ENCODE measurements at places on chromosomes 4 and X.

DNA sequence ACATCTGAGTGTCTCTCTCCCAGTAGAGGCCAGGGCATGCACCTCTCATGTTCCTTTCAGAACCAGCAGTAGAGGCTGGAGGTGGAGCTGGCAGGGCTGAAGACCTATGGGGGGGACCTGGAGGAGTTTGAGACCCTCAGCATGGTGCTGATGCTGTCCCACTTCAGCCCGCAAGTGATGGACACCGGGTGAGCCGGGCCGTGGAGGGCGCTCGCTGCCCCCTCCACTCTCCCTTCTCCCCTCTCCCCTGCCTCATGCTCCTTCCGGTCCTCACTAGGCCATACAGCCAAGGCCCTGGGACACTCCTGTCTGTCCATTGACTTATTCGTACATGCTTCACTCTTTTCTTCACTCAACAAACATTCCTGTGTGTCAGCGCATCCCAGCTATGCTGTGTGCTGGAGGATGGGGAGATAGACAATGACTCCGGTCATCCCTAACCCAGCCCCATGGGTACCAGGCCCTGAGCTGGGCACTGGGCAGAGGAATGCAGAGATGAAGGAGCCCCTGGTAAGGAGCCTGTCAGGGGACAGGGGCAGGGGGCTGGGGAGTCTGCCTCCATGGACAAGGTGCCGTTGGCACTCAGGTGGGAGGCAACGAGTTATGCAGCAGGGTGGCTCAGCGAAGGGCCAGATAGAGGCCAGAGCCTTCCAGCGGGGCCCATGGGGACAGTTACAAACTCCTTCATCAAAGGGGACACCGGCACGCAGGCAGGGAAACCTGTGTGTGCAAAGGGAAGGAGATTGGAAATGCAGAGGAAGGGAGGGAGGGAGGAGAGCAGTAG lies 28.4 kb upstream of the WFS1 start:
- DNase-seq: no peak

DNA sequence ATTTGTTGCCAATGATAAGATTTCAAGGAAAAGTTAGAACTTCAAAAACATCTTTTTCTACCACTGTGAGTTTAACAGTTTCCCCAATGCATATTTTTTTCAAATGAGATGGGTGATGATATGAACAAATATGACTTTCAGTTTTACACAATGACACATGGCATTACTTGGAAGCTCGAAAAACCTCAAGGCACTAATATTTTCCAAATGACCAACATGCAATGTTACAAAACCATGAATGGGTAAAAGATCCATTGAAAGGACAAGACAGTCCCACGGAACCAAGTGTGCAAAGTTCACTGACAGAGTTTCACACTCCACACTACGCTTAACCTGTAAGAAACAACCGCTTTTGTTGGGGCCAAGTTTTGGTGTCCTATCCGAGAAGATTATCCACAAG lies 84.5 kb downstream of the CD99L2 start:
- DNase-seq: no peak

GRCh38 chr4:122346036-122346435 lies 32.8 kb upstream of the ADAD1 start:
- DNase-seq: no peak

DNA sequence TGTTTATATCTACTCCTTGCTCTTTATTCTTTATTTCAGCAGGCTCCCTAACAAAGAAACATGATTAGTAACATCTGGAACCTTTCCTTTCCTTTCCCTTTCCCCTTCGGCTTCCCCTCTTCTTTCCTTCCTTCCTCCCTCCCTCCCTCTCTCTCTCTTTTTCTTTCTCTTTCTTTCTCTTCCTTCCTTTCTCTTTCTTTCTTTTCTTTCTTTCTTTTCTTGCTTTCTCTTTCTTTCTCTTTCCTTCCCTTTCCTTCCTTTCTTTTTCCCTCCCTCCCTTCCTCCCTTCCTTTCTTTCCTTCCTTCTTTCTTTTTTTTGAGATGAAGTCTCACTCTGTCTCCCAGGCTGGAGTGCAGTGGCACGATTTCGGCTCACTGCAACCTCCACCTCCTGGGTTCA lies 30.7 kb upstream of the RBMX start:
- no peak for DNase-seq

GRCh38 chrX:1720836-1721235 lies 106.0 kb downstream of the ASMT start:
- DNase-seq: no peak

GRCh38 chr4:38085751-38086150 lies 125.6 kb downstream of the PTTG2 start:
- DNase-seq: no peak

- DNase-seq: no peak
These were observed 146.5 kb downstream of the SPANXN1 start for GRCh38 chrX:145393702-145394235.

DNA sequence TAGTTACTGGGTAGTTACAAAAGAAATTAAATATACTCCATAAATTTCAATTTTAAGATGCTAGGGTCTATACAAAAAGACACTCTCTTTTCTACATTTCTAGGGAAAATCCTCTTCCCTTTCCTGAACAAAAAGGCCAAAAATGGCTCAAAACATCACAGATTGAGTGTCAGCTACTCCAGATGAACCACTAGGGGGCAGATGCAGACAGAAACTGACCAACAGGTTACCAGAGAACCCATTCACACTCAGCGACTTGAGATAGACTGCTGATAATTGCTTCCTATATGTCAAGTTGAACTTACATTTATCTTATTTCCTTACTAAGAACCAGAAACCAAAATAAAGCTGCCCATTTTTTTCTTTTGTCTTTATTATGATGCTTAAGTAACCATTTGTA lies 83.4 kb upstream of the MID1IP1 start:
- DNase-seq: no peak
